ENCODE measurements at places on chromosomes 11 and 22.

DNA sequence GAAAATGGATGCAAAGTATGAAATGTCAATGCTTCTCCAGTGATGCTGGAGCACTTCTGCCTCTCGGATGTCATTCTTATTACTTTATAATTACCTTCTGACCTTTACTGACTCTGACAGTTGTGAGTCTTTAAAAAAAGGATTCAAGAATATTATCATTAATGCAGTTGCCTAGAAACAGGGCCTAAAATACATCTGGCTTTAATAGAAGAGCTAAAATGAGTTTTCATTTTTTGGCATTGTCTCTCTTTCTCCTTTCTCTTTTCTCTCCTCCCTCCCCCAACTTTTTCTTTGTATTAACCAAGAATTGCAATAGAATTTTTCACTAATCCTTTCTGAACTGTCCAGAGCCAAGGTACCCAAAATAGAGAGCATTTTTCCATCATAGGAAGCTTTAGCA lies 45.9 kb downstream of the FDX1 start:
- DNase-seq: no peak

DNA sequence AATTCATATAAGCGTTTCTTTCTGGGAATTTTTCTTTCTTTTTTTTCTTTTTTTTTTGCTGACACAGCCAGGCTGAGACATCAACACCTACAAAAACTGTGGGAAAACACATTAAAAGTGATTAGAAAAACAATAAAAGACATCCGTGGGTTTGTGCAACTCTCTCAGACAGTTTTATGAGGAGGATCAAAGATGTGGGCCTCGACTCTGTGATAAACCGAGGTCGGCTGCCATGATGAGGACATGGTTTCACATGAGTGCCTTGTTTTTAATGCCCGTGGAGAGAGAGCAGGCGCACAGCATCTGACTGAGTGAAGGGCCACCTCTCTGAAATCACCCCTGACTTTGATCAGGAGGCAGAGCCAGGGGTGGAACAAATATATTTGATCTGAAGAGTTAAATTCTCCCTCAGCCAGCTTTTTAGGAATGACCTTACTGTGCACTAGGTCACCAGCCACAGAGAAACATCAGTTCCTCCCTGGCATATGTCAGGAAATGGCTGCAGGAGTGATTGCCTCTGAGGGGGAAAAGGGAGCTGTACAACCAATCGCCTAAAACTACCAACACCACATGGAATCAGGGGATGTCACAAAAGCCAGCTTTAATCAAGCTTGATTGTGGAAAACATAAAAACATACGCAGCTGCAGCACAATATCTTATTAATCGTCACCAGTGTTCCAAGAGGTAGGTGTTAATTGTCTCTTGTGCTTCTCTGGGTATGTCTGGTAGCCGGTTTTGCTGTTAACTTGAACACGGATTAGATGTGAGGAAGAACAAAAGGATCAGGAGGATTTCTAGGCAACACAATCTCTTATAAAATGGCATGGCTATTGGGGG lies 164.7 kb downstream of the MAML2 start:
- DNase-seq: no peak

GRCh38 chr11:128701936-128702335 lies 8.1 kb downstream of the FLI1 start:
- DNase-seq: no peak

DNA sequence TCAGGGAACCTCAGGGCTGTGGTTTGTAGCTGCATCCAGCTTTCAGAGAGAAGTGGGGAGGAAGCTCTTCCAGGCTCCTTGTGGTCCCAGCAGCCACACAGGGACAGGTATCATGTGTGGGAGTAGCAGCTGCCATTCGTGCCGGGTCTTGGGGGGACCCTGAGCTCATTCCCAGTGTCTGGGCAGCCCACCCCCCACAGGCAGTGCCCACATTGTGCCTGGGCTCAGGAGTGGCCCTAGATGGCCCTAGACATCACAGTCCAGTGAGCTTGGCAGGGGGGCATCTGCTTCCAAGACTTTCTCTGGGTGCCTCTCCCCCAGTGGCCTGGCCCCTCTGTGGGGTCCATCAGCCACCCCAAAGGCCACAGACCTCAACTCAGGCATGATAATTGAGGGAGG lies 619.7 kb downstream of the BRD1 start:
- no peak for DNase-seq

GRCh38 chr22:18130018-18130417 lies 19.4 kb downstream of the TUBA8 start:
- DNase-seq: no peak

DNA sequence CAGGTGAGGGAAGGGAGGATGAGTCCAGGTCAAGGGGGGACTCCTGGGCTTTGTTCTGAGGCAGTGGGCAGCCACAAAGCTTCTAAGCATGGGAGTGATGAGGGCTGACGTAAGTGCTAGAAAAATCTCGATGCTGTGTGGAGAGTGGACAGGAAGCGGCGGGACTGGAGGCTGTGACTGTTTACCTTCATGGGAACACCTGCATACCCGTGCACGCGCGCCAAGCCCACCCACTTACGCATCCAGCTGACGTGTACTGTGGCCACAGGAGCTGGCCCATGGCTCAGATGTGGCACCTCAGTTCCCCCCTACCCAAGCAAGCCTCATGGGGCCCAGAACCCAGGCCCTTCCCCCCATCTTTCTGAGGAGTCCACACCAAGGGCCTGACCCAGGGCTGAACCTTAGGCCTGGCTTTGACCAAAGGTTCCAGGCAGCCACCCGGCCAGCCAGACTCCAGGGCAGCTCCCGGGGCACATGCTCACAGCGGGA lies 14.0 kb downstream of the MYRF start:
- DNase-seq: peak; percentile 62

DNA sequence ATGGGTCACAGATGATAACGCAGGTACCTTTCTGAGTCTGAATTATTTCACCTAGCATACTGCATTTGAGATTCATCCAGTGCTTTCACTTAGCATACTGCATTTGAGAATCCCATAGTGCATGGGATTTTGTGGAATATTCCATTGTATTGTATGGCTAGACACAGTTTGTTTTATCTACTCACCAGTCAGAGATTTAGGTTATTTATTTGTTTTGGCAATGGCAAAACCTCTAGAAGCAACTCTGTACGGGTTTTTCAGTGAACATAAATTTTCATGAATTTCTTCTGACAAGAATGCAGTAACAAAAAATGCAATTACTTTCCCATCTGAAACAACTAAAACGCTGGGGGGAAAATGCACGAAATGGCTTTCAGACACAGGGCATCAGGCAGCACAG lies 24.3 kb downstream of the SCN4B start:
- no peak for DNase-seq

GRCh38 chr22:24996420-24996952 lies 44.0 kb downstream of the KIAA1671 start:
- DNase-seq: peak; percentile 48

- DNase-seq: peak; percentile 21
Measured at GRCh38 chr22:37609240-37610152, 862 bp downstream of the GGA1 start.

GRCh38 chr11:93166194-93166593 lies 31.6 kb downstream of the SLC36A4 start:
- no peak for DNase-seq

GRCh38 chr11:66985508-66986177 lies 10.5 kb downstream of the C11orf86 start:
- DNase-seq: no peak

DNA sequence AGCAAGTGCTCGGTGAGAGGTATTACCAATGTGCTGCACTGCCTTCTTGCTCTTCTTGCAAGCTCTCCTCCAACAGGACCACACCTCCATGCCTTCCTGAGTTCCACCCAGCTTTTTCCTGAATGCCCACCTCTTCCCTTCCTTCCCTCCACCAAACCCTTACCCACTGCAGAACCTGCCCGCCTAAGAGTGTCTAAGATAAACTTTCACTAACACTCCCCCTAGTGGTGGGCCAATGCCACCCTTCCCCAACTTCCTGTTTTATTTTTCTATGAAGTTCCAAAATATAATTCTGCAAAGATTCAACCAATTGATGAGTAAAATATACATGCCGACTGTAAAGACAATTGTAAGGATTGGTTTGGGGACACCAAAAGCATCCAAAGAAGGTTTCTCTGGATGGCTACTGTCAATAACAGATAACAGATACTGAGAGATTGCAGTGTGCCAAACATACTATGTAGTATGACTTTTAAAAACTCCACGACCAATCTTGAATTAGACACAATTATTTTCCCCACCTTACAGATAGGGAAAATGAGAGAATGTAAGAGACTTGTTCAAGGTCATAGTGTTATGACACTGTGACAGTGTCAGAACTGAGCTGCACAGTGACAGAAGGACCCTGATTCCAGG lies 38.6 kb upstream of the BMAL1 start:
- DNase-seq: peak; percentile 65

DNA sequence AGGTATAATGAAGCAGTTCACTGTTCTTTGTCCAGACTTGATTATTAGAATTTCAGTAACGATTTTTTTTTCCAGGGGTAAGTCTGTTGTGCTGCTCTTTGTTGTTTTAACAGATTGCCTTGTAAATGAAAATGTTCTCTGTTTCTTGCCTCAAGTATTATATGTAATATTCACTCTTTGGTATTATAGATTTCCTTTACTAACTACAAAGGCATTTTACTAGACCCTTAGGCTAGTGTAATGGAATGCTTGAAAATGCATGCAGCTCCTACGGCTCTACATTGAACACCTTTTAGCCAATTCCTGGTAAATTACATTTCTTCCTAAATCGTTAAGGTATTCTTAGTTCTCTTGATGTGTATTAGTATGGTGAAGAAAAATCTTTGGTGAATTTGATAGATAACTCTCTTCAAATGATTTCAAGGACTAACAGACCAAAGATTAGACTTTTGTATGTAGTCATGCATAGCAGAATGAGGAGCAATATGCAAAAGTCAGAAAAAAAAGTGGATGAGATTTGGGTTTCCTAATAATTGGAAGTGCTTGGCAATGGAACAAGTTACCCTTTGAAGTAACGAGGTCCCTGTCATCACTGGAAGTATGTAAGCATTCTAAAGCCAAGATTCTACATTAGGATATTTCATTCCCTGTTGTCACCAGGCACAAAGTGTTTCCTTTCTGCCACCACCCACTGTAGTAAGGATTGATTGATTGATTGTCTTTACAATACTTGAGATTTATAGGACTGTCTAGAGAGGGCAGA lies 113.1 kb downstream of the DBX1 start:
- DNase-seq: no peak

GRCh38 chr11:117900121-117900648 lies 23.7 kb upstream of the FXYD6 start:
- no peak for DNase-seq

GRCh38 chr11:83691451-83691950 lies 405.3 kb upstream of the CCDC90B start:
- DNase-seq: peak; percentile 23

DNA sequence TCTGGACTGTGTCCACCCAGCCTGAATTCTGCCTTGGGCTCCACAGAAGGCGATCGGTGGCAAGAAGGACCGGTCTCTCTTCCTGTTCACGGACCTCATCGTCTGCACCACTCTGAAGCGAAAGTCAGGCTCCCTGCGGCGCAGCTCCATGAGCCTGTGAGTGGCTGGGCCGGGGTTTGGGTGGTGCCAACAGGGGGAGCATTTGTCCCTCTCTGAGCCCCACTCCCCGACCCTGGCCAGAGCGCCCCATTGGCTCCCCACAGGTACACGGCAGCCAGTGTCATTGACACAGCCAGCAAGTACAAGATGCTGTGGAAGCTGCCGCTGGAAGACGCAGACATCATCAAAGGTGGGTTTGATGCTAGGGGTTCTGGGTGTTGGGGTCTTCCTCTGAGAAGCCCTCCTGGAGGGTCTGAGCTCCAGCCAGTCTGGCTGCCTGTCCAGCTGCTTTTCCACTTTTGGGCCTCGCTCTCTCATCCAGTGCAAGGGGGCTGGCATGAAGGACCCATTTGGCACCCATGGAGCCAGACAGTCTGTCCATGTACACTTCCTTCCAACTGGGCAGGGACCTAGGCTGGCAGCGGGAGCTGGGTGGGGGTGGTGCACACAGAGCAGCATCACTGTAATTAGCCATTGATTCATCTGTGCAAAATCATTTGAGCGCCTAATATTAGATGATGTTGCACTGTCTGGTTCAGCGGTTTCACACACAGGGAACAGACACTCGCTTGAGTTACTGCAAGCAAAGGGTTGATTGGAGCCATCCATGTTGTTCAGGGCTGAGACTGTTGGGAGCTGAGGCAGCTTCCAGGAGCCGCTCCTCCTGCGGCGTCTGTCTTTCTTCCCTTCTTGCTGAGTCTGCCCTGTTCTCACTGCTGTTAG lies 19.0 kb upstream of the RELT start:
- DNase-seq: no peak
